SW 1271 (cell line): ENCODE measurements at places on chromosomes 12 and 14.

GRCh38 chr12:58888131-58888783, 32.0 kb downstream of the LRIG3 start:
- no peak for DNase-seq

DNA sequence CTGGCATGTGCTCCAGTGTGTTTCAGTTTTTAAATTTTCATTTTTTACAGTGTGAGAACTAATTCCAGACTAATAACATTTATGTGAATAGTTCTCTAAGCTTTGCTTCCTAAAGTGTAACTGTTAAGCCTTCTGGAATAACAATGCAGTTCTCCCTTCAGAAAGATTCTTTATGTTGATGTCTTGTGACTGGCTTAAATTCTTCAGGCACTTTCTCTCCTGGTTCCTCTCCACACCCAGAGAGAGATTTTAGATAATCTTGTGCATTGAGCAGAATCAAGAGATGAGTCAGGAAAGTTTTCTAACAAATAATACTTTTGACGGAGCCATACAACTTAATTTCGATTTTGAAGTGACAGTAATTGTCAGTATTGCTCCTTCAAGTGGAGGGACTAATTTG, 118.5 kb downstream of the RAD51B start:
- DNase-seq, result no peak

DNA sequence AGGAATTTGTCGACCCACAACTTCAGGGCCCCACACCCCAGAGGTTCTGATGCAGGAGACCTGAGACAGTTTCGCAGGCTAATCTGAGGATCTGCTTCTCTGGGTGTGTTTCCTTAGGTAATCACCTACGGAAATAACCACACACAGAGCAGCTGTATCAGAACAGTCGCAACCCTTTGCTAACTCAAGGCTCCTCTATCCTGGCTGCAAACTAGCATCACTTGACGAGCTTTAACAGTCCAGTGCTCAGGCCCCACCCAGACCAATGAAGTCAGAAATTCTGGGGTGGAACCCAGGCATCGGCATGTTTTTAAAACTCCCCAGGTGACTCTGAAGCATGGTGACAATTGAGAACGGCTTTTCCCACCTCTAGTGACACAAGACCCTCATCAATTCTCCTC, 20.7 kb downstream of the SLC7A7 start:
- no peak for DNase-seq

- no peak for DNase-seq
Observed at GRCh38 chr12:3545121-3545796, 54.3 kb downstream of the PRMT8 start.

DNA sequence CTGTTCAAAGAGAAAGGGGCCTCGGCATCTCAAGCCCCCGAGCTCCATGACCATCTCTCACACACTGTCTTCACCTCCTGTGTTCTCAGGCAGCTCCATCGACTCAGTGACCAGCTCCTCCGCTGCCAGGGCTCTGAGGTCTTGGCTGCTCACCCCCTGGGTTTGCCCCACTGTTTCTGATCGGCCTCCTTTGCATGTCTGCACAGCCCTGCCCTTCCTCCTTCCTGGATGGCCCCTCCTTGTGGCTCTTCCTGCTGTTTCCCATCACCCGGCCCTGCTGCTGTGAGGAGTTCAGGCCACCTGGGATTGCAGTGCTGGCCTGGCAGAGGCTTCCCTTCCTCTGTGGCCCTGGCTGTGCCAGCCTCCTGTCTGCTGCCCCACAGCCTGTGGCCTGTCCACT, 38.1 kb upstream of the PIWIL1 start:
- no peak for DNase-seq

GRCh38 chr12:49331380-49332222, 5.4 kb downstream of the C1QL4 start:
- peak; percentile 33 for DNase-seq

DNA sequence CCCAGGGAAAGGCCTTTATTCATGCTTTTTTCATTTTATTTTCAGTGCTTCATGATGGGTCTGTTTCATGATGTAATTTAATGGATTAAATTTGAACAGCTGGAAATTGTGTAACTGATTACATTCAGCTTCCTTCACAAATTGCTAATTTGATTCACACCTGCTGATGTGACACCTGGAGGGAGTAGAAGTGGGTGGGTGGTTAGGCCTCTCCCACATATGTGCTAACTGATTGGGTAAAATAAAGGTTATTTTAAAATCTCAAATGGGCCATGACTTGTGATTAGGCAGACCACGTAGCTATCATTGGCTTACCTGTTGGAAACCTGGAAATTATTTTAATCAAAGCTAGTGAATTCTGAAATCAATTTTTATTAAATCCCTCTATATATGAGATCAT, 142.1 kb downstream of the GXYLT1 start:
- no peak for DNase-seq
